ENCODE measurements at places on chromosomes 5 and 9.

GRCh38 chr5:175489693-175490443 lies 11.5 kb downstream of the SFXN1 start:
- no peak for DNase-seq

GRCh38 chr5:4244306-4244705 lies 648.7 kb downstream of the IRX1 start:
- no peak for DNase-seq

DNA sequence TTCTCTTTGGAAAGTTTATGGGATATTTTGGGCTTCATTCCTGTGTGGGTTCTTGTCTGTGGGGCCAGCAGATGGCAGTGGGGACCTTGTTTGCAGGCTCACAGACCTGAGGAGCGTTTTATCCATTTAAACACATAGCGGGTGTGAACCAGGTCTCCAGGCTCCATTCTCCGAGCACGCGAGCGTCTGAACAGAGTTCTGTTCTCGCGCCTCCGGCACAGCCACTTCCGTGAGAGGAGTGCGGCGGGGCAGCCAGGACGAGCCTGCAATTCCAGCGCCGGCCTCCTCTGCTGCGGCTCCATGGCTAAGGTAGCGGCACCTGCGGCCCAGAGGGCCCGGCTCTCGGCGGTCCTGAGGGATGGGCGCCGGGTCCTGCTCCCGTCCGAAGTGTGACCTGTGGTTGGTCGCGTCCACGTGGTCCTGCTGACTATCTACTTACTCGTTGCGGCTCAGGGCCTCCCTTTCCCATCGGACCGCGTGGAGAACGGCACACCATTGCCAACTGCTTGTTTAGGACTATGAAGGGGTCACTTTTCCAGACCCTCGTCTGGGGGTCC lies 7.3 kb downstream of the NRARP start:
- DNase-seq: no peak

GRCh38 chr9:76162751-76163500 lies 231.3 kb downstream of the RFK start:
- DNase-seq: no peak

- DNase-seq: no peak
Observed at GRCh38 chr9:136653323-136654079, 9.2 kb upstream of the EGFL7 start.

- no peak for DNase-seq
Observed at GRCh38 chr5:83482961-83483360, 11.4 kb downstream of the VCAN start.

DNA sequence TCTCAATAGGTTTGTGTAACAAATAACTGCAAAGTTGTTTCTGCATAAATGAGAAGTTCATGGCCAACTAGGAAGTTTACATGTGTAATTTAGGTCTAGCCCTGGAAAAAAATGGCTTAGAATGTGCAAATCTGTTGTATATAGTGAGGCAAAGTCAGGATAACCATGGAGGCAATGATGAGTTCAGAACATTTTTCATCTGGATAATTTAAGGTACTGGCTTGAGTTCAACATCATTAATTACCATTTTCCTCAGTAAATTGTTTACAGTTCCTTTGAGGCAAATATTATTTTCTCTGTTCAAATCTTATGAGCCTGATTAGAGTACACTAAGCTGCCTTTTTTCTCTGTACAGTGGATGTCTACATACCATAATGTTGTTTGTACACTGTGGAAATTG lies 1259.0 kb upstream of the NUDT12 start:
- no peak for DNase-seq

DNA sequence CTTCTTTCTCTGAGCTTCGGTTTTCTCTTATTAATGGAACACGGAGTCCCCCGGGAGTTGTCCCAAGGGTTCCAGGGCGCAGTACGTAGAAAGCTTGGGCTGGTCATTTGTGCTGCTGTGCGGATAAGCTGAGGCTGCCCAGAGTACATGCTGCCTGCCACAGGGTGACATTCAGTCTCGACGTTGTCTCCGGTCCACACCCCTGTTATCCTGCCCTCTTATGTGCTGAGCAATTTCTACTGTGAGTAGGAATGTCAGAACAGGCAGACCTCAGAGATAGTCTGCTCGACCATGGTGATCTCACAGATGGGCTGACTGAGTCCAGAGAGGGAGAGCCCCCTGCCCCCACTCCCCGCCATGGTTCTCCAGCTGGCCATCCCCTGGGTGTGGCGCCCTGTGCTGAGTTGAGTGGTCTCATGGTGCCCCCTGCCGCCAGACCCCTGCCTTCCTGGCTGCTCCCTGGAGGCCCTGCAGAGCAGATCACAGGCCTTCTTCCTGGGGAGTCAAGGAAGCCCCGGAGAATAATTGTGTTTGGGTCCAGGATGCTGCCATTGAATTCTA lies 124.0 kb downstream of the RGS3 start:
- DNase-seq: no peak

GRCh38 chr5:159749146-159749545 lies 167.1 kb upstream of the ADRA1B start:
- no peak for DNase-seq

GRCh38 chr5:145483212-145483611 lies 351.9 kb downstream of the PRELID2 start:
- DNase-seq: no peak

GRCh38 chr5:167798448-167798847 lies 493.0 kb upstream of the WWC1 start:
- no peak for DNase-seq

GRCh38 chr9:85142968-85143367 lies 473.4 kb downstream of the NTRK2 start:
- no peak for DNase-seq

DNA sequence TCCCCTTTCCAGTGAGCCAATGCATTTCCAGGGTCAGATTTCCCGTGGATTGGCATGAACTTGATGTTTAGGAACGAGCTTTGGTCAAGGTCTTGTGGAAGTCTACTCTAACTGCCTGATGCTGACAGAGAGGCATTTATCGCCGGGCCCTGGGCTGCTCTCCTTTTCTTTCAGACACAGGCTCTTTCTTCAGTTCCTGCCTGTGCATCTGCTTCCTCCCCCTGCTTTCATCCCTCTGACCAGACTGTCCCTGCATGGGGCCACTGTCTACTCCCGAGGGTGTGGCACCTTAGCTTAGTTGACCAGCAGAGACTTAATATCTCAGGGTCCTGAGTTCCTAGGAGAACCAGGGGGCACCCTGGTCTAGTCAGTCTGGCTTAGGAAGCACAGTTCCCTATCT lies 41.2 kb downstream of the RALGPS1 start:
- DNase-seq: no peak

DNA sequence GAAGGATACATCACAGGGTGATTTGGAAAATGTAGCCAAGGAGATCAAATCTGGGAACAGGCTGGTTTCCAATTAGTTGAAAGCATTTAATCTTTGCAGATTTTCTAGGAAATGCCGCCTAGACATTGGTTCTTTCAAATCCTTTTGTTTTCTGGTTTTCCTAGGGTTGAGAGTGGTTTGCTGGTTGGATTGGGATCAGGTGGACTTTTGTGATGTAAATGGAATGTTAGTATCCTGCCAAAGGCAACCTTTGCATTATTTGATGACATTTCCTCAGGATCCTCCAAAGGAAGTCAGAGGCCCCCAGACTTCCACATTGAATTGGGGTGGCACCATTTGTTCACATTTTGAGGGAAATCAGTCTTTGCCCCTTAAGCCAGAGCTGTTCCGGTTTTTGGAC lies 245.5 kb upstream of the RPS23 start:
- DNase-seq: no peak

DNA sequence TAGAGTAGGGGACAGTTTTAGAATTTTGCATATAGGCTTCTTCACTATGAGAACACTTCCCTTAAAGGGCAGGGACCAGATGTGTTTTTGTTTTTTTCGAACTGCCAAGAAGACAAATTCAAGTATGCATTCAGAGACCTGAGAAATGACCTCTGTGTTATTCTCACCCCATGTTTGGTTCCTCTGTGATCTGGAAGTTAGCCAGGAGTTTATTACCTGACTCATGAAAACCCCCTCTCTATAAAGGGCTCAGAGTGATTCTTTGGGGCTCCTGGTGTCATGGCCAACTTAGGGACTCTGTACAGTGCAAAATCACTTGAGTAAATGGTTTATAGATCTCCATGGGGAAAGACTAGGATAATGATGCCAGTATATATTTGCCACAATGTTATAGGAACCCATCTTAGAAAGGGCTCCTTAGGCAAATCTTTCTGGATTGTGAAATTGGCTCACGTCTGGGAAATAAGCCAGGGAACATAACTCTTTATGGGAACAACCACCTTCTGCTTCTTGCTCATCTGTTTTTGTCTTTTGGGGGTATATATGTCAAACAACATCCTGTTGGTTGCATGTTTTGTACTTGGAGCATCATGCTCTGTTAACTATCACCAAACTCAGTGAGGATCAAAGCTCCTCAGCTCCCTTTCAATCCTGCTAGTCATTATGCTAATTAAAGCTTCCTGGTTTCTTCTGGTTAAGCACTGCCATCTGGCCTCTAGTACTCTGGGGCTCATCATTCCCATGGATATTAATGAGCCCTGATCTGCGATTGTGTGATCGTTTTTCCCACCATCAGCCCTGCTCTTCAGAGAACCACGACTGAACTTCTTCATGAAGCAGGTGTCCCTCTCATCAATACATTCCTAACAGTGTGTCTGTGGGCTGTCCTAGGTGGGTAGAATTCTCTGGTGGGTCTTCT lies 173.4 kb upstream of the CDH12 start:
- no peak for DNase-seq

GRCh38 chr5:10856683-10857337 lies 95.8 kb upstream of the DAP start:
- no peak for DNase-seq

DNA sequence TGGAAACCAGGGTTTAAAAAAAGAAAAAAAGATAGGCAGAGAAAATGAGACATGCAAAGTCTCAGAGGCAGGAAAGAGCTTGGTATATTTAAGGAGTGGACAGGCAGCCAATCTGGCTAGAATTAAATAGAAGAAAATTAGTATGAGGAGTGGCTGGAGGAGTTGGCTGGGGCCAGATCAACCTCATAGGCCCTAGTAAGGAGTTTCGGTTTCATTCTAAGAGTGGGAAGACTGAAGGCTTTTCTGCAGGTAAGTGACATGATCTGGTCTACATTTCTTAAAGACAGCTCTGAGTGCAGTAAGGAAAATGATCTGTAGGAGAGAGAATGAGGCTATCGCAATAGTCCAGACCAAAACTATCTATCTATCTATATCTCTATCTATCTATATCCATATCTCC lies 27.5 kb downstream of the ADRB2 start:
- DNase-seq: no peak

GRCh38 chr5:146947181-146947941 lies 68.8 kb upstream of the PPP2R2B start:
- no peak for DNase-seq

- DNase-seq: no peak
Observed at GRCh38 chr5:139138809-139139208, 59.4 kb downstream of the SIL1 start.

- peak; percentile 100 for DNase-seq
Observed at GRCh38 chr9:94726495-94727191, at the start of gene AOPEP. Gene AOPEP (plus strand): TSS chr9:94726699. CDS start chr9:94759784, 33,085 bp downstream.

- no peak for DNase-seq
Observed at GRCh38 chr9:85038824-85039608, 369.5 kb downstream of the NTRK2 start.

GRCh38 chr5:155546075-155546474 lies 532.5 kb downstream of the KIF4B start:
- DNase-seq: no peak

GRCh38 chr9:108158236-108158995 lies 668.8 kb upstream of the KLF4 start:
- DNase-seq: no peak

- DNase-seq: no peak
Observed at GRCh38 chr5:57566914-57567313, 84.3 kb upstream of the ACTBL2 start.

DNA sequence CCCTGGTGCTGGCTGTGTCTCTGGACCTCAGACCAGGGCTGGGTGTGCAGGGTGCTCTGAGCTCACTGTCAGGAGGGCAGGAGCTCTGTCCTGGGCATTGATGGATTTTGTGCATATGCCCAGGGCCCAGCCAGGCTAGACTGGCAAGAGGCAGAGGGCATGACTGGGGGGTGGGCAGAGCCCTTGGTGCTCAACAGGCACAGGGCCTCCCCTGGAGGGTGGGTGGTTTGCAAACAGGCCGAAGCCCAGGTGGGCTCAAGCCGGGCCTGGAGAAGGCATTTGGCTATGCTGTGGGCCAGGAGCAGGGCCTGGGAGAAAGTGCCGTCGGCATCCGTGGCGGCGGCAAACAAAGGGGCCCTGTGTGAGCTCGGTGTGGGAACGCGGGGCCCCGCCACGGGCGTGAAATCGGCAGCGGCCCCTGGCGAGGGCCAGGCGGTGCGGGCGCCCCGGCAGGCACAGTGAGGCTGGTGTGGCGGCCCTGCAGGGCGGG lies 1.9 kb upstream of the NRARP start:
- no peak for DNase-seq

DNA sequence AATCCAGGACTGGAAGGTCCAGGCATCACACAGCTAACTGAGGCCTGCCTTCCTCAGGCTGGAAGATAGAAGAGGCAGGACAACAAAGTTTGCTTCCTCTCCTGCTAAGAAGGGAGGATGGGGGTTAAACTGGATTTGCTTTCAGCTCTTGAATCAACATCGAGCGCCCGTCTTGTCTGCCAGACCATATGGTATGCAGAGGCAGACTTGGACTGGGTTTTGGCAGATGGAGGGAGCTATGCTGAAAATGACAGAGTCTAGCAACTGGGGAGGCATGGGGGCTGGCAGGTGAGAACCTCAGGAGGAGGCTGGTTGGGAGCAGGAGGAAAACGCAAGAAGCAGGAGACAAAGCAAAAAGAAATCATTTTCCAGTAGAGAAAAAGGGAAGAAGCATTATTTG lies 289.5 kb upstream of the IL12B start:
- no peak for DNase-seq

DNA sequence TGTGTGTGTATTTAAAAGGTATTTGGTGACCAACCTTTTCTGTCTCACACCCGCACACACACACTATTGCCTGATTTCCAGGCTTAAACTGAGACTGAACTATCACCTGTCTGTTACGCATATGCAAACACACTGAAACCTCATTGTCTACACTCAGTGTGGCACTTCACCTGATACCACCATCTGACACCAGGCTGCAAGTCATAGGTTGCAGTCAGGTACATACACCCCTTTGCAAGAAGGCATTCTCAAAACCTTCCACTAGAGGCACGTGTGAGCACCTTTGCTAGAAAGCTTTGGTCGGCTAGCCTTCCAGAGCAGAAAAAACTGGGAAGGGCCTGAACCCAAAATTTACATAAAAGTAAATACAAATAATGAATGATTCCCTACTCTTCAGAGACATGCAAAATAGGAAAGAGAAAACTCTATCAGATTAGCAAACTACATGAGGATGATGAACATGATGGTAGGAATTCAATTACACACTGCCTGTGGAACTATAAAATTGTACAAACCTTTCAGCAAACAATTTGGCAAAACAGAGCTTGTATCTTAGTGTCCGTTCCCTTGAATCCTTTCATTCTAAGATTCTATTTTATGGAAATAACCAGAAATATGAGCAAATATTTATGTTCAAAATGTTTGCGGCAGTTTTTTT lies 5.9 kb upstream of the FOXD1 start:
- peak; percentile 43 for DNase-seq
